Thyroid gland (tissue), 4 donors: ENCODE measurements at places on chromosomes 6 and 20.
A peak's percentile ranks its signal among the peaks of the same experiment; 100 is the strongest.

GRCh38 chr6:90714319-90714718, 127.4 kb upstream of the MAP3K7 start:
- DNase-seq = no peak

DNA sequence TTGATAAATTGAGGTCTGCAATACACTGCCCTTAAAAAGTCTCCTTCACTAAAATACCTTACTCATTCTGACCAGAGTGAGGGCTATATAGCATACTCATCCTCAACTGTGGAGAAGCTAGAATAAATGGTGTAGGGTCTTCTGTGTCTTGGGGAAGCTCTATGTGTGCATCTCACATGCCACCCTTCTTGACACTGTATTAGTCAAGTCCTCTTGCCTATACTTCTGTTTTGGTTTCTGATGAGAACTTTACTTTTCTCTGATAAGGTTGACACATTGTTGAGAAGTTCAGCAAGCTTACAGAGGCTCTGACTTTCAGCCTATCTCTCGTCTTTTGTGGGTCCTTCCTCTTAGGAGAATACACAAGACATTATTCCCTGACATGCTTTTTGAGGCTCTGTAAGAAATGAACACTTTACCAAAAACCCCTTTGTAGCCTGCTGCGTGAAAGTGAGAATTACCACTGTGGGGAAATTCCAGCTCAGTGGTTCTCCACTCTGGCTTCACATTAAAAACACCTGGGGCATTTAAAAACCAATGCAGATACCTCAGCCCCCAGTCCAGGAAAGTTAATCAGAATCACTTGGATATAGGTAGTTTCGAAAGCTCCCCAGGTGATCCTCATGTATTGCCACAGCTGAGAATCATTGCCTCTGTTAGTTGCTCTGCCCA, 372.1 kb upstream of the HS3ST5 start:
- DNase-seq = no peak

DNA sequence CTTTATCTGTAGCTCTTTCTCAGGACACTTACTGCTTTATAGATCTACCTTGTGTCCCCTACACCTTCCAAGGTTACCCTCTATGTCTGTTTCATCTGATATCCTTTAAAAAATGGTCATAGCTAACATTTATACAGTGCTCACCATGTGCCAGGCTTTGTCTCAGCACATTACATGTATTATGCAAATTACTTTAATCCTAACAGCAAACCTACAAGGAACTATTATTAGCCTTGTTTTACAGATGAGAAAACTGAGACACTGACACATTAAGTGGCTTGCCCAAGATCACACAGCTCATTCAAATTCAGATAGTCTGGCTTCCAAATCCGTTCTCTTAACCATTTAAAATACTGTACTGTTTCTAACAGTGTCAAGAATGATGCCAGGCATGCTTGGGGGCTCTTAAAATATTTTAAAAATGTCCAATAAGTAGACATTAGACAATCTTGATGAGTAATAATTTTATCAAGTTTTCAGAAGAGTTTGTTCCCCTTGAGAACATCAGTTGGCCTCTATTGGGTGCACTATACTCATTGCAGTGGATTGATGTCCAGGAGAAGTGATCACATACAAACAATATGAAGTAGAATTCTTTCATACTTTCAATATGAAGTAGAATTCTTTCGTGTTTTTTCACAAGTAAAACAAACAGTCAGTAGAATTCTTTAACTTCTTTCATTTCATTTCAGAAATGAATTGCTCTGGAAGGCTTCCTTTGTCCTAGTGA, 69.6 kb downstream of the DNAH8 start:
- no peak for DNase-seq

GRCh38 chr6:151096691-151097606, 142.8 kb upstream of the AKAP12 start:
- DNase-seq = no peak

GRCh38 chr6:45184937-45185336, 143.2 kb upstream of the RUNX2 start:
- DNase-seq = no peak

- DNase-seq = no peak
These were observed 115.9 kb downstream of the PAX1 start for GRCh38 chr20:21821358-21821757.

DNA sequence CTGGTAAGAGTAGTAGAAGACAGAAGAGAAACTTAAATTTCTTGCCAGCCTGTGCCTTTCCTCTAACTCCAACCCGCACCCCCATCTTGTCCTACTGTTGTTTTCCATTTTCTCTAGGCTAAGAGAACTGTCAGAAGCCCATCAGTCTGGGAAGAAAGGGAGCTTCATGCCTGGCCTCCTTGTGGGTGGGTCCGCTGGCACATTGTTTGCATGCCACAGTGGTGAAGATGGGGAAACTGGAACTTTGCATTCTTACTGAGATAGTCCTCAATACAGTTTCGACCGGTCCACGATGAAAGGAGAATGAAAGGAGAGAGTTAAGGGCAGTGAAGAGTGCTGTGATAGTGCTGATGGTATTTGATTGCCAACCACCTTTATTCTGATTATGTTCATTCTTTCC, 103.1 kb downstream of the TCP11 start:
- DNase-seq = no peak

- no peak for DNase-seq
These were observed 2.8 kb downstream of the ADNP start for GRCh38 chr20:50928469-50928868.

DNA sequence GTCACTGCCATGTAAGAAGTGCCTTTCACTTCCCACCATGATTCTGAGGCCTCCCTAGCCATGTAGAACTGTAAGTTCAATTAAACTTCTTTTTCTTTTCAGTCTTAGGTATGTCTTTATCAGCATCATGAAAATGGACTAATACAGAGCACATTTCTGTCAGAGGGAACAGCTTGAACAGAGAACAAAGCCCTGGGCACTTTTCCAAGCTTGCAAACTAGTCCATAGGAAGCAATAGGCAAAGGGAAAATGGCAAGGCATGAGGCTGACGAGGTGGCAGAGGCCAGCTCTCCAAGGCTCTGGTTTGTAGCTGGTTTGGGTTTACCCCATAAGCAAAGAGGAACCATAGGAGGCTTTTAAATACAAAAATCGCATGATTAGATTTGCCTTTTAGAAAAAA, 185.1 kb upstream of the HDDC2 start:
- no peak for DNase-seq

- no peak for DNase-seq
These were observed 18.6 kb downstream of the MOXD1 start for GRCh38 chr6:132382630-132383175.

- DNase-seq = peak; percentile 73
These were observed 156.3 kb downstream of the ARID1B start for GRCh38 chr6:156933201-156934068.

- DNase-seq = no peak
These were observed 184.7 kb upstream of the HSF2 start for GRCh38 chr6:122214605-122215318.

DNA sequence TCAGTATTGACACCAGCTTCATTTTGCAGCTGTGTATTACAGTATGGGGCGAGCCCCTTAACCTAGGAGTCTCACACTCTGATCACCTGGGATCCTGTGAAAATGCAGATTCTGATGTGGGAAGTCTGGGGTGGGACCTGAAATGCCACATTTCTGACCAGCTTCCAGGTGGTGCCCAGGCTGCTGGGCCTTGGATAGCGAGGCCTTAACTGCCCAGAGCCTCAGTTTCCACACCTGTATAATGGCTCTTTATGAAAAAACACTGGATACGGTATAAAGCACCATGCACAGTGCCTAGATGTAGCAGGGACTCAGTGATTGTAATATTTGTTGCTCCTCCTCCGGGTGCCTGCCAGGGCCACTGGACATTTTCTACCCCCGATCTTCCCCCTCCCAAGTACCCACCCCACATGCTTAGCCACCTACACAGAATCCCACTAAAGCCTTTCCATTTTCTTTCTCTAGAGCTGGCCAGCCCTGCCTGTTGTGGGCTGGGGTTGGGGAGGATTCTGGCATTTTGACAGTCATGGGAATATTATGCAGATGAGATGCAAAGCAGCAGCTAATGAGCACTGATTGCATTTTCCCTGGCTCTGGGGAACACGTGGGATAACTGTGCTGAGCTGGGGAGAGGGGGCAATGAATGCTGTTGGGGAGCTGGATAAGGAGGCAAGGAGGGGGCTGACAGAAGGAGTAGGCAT, 44.8 kb downstream of the SPDEF start:
- DNase-seq = no peak

DNA sequence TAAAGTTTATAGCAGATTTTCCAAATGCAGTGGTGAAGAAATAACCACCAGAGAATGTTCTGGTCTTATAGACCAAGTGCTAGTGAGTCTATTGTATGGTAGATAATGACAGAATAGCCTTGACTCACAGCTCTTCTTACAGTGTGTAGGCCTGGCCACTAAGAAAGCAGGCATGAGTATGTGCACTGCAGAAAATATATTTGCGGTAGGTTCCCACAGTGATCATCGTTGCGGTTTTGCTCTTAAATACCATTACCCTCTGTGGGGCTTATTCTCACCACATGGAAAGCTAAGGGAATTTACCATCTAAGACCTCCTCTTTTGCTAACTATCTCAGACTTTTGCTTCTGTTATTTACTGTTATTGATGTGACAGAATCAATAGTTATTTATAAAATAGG, 212.3 kb upstream of the SYNDIG1 start:
- no peak for DNase-seq

GRCh38 chr20:59084041-59084850, 41.7 kb upstream of the PRELID3B start:
- peak; percentile 71 for DNase-seq

DNA sequence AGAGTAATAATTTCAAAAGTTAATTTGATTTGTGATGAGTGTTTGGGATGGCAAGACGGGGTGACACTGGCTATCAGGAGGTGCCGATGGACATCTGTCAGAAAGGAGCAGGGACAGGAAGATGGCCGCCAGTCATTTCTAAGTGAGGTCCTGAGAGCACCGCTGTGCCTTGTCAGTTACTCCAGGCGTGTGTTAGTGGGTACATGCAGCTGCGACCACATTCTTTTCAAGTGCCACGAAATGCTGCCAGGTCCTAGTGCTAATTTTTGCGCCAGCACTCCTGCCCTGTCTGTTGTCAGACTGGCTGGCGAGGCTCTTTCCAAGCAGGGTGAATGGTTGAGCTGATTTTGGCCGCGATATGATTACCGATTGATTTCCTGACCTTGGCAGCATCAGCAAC, 64.6 kb upstream of the INSM1 start:
- no peak for DNase-seq

DNA sequence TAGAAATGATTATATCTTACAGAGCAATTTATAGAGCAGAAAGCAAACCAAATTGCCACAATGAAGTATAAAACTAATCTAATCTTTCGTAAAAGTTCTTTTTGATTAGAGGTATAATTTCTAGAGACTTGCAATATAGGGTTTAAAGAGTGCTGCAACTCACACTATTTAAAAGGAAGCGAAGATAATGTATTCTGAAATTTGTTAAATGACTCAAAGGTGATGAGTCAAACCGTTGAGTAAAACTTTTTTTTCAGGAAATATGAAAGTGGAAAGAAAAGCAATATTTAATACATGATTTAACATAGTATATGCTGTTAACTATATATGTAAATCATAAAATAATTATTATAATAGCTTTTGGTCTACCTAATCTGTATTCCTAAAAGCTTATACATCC, 133.6 kb downstream of the SYNE1 start:
- DNase-seq = no peak

- DNase-seq = no peak
These were observed 127.7 kb downstream of the BFSP1 start for GRCh38 chr20:17403461-17403860.

- no peak for DNase-seq
These were observed 15.6 kb upstream of the DAAM2 start for GRCh38 chr6:39776581-39776980.

GRCh38 chr20:44609516-44610312, 27.3 kb downstream of the PKIG start:
- peak; percentile 93 for DNase-seq

GRCh38 chr20:43799150-43799711, 72.4 kb upstream of the GTSF1L start:
- no peak for DNase-seq

DNA sequence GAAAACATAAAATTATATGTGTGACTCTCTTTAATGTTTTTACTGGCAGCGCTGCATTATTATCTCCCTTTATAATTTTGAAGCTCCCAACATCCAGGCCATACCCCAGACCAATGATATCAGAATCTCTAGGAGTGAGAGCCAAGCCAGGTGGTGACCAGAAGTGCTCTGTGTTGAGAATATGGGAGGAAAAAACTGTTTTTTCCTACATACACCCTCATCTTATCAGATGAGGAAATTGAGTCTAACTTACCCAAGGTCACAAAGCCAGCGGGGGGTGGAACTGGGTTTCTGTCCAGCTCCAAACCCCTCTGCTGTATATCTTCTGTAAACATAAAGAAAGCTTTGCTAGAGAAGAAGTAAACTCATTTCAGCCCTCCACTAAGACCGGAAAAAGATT, 42.5 kb downstream of the LY86 start:
- DNase-seq = no peak

- DNase-seq = no peak
These were observed 37.6 kb upstream of the GFOD1 start for GRCh38 chr6:13524801-13525508.

GRCh38 chr6:73231986-73232391, 6.7 kb upstream of the KHDC1L start:
- no peak for DNase-seq

- DNase-seq = no peak
These were observed 6.6 kb upstream of the ANGPT4 start for GRCh38 chr20:922781-923180.

DNA sequence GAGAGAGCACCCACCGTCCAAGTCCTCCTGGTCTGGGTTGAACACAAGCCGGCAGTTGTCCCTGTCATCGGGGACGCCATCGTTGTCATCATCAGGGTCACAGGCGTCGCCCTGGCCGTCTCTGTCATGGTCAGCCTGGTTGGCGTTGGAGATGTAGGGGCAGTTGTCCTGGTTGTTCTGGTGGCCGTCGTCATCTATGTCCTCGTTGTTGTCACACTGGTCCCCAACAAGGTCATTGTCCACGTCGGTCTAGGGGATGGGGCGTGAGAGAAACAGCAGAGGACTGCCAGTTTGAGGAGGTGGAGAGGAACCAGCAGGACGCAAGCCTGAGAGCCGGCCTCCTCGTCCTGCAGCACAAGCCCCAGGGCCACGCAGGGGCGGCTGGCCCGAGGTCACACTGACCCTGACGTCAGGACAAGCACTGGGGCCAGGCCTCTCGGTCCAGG, 28.5 kb downstream of the THBS2 start:
- DNase-seq = no peak
